GF-D8 (cell line): ENCODE measurements at places on chromosomes 12 and 14.

- DNase-seq = peak; percentile 0
Observed at GRCh38 chr12:78181544-78182162, 351.0 kb downstream of the NAV3 start.

DNA sequence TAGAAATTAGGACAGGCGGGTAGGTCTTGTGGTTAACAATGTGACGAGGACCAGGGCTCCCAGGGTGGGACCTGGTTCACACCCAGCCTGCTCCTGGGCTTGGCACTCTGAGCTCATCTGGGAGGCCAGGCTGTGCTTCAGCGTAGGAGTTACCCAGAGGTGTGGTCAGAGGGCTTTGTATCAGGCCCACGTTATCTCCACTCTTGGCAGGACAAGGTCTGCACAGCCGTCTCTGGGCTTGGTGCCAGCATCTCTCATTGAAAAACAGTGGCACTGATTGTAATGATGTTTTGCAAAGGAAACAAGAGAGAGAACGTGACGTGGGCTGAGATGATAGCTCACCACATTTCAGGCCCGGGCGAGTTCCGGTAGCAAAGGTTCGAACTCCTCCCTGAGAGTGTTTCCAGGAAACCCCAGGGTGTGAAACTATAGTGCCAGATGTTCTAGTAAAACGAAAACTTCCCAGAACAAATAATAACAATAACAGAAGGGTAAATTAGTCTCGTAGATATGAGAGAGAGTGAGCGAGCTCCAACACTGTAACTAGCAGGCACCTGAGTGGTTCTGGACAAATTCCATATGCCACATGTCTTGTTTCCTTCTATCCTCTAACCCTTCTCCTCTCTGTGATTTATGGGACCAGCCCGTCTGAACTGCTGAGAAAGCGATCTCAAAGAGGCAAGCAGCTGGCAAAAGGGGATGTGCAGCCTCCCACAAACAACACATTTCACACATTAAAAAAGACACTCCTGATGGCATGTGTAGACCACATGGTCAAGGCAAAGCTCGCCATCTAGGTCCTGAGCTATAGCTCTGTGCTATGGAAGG, 227.3 kb downstream of the KTN1 start:
- no peak for DNase-seq

DNA sequence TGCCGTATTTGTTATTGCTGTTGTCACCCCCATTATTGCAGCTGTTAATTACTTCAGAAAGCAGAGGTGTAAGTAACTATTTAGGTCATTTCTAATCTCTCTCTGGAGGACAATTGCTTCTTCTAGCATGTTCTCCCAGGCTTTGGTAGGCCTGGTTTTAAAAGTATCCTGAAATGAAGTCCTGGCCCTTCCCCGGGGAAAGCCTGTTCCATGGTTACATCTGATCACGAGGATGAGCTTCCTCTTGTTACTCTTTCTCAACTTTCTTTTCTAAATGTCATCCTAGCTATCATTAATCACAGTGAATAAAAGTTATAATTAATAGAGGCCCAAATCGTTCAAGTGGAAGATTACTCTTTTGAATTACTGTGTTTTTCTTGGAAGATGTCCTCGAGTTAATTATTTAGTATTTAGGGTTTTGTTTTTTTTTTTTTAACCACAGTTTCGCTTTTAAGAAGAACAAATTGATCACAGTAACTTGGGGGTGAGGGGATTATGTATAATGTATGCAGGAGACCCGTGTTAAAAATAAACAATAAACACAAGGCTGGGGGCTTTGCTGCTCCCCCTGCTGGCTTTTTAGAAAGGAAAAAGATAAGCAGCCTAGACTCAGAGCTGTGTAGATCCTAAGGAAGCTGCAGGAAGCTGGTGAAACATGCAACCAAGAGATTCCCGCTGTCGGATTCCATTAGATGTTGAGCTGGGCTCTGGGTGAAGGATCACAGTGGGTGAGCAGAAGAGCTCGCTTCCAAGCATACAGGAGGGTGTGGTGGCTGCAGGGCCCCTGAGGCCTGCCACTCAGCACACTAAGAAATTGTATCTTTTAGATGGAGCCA, 420.1 kb downstream of the FUT8 start:
- no peak for DNase-seq

GRCh38 chr12:96445691-96446583, 43.4 kb upstream of the CFAP54 start:
- peak; percentile 83 for DNase-seq

GRCh38 chr14:74574090-74574433, 38.0 kb downstream of the LTBP2 start:
- no peak for DNase-seq

GRCh38 chr12:105825141-105825540, 313.6 kb downstream of the NUAK1 start:
- DNase-seq = no peak

DNA sequence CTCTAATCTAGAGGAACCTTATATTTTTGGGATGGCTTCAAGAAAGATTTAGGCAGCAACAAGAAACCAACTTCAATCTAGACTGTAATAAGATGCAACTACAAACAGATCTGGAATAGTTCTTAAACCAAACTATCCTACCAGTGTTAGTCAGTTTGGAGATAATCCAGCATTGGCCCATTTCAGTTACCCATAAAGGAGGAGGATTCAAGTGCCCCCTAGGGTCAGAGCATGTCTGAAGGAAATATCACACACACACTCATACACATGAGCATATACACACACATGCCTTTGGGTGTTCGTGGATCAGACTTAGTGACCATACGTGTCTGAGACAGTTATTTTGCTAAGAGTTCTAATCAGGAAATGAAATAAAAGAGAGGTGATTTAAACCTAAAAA, 261.2 kb downstream of the ADAMTS20 start:
- no peak for DNase-seq

GRCh38 chr12:111287125-111287900, 81.6 kb downstream of the PHETA1 start:
- DNase-seq = no peak

DNA sequence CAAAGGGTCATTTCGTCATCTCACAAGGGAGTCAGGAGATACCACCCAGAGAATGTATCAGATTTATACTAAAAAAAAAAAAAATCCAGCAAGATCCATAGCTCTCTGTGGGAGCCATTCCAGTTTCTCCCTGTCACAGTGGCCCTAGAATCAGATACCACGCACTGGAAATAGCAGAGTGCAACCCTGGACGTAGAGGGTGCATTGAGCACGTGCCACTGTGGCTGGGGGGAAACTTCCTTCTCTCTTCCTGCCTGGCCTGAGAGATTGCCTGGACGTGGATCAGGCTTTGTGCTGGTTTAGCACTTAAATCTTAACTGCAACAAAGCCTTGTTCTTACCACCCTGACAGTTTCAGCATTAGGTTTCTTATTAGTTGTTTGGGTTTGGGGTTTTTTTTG, 124.3 kb downstream of the FBXL14 start:
- DNase-seq = no peak

DNA sequence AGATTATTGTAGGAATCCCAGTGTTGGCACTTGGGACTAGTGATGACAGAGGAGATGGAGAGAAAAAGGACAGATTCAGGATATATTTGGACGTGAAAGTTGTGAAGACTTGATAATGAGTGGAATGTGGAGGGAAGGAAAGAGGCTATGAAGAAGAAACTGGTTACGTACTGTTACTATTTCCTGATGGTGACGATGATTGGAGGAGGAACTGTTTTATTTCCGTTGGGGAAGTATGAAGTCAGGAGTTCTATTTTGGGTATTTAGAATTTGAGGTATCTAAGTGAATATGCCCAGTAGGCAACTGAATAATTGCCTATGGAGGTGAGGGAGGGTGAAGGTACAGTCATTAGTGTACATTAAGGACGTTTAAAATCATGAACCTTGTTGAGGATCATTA, 207.2 kb downstream of the TMTC2 start:
- DNase-seq = no peak

GRCh38 chr12:91058786-91059185, 962 bp upstream of the KERA start:
- DNase-seq = no peak

GRCh38 chr14:94833633-94834032, 63.7 kb upstream of the GSC start:
- no peak for DNase-seq

GRCh38 chr14:55025948-55026347, 951 bp downstream of the WDHD1 start:
- no peak for DNase-seq

DNA sequence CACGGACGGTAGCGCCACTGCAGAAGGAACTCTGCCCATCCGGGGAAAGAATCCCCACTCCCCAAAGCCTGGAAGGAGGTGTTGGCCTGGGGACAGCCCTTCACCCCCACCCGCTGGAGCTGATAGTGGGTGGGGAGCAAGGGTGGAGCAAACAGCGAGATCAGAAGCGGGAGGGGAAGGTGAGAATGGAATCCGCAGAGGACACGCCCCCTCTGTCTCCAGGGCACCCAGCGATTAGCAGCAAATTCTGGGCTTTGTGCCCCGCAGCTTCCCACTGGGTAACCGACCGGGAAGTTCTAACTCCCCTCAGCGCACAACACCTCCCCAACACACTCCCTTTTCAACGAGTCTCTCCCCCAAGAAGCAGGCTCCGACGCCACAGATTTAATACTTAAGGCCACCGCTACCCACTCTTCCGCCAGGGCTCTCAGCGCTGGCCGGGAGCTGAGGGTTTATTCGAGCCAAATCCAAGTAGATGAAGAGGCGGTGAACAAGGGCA, 1.4 kb downstream of the SLC25A29 start:
- DNase-seq = no peak

DNA sequence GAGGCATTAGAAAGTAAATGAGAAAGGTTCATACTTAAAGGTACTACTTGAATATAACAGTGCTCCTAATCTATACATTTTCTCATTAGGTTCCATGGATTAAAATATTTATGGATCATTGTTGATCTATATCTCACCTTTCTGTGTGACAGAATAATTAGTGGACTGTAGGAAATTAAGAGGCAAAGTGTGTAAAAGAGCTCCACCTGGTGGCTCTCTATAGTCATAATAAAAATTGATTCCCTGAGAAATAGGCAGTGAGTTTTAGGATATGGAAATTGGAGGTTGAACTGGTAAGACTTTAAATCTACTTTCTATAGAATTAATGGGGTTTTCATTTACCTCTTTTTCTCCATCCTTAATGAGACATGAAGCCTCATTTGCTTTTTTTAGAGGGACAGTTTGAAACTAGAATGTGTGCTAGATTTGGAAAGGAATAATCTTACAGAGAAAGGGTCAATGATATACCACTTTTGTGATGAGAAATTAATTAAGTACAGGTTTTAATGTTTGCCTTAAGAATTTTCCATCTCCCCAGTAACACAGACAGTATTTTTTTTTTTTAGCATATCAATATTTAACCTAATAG, 11.8 kb upstream of the DERA start:
- DNase-seq = no peak

GRCh38 chr12:94676031-94676641, 25.8 kb upstream of the TMCC3 start:
- DNase-seq = peak; percentile 95
